ENCODE measurements at places on chromosomes 7 and 10.

DNA sequence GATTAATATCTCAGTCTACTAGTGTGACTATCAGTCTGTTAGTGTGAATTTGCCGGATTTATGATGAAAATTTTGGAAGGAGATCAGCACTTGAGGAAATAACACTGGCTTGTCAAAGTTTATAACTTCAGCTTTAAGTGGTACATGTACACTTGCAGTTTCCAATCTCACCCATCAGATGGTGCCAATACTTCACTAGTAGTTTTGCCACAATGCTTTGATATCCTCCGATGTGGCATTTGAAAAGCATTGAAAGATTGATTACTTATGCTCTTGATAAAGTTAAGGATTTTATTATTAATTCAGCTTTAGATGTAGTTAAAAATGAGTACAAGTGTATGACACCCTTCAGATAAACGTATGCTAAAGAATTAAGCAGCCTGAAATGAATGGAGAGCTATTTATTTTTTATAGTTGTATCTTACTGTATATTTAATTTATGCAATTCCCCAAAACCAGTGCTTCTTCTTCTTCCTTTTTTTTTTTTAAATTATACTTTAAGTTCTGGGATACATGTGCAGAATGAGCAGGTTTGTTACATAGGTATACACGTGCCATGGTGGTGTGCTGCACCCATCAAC lies 98.2 kb downstream of the ANLN start:
- DNase-seq = no peak

DNA sequence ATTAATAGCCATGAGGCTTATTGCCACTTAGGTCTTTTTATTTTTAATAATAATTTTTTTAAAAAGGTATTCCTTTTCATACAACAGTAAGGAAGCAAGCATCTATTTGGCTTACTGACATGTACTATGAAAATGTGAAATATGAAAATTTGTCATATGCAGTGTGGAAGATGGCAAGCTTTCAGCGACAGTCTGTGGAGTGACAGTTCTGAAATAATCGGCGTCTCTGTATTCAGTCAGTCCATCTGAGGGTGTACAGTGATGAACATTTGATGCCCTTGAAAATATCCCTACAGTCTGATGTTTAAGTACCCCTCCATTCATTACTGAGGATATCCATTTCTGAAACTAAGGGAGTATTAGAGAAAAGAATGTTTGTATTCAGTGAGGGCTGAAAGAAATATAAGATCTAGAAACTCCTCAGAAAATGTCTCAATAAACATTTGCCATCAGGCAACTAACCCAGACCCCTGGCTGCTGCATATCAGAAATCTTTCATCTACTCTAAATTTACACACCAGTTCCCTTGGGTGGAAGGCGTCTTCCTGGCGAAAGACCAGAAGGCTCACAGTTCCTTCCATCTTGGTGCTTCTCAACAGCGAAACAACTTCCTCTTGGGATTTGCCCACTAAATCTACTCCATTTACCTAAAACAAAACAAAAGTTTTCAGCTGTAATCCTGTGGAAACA lies 440.6 kb downstream of the PARD3 start:
- no peak for DNase-seq

DNA sequence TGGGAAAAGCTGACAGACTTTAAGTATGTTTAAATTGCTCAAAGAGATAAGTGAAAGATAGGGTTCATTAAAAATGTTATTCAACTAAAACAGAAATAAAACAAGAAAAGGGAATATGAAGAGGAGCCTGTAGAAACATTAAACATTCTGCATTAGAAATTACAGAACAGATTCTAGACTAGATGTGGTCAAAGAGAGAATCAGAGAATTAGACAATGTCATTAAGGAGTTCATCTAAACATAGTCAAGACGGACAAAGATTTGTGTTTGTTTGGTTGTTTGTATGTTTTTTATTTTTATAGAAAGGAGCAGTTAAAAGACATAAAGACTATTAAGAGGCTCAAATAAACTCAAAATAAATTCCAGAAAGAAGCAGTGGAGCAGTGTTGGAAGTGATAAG lies 80.0 kb downstream of the NKX6-2 start:
- DNase-seq = no peak

GRCh38 chr10:11125004-11125403 lies 107.3 kb downstream of the CELF2 start:
- DNase-seq = no peak

GRCh38 chr7:75892634-75893272 lies 13.9 kb downstream of the RHBDD2 start:
- no peak for DNase-seq

- DNase-seq = no peak
These were observed 31.3 kb upstream of the GDI2 start for GRCh38 chr10:5844345-5845055.

DNA sequence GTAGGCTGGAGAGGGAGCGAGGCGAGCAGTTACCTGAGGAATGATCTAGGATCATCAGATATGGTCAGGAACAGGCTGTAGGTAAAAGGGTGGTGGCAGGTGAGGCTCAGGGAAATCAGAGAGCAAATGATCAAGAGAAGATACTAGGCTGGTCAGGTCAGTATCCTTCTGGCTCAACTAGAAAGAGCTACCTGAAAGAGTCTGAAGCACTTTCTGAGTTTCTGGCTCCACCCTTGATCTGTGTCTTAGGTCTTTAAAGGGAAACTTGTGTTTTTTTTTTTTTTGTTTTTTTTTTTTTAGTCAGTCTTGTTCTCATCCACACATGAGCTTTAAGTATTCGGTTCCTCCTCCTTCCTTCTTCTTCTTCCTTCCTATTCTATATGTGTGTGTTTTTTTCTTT lies 10.5 kb downstream of the ADAM22 start:
- no peak for DNase-seq

DNA sequence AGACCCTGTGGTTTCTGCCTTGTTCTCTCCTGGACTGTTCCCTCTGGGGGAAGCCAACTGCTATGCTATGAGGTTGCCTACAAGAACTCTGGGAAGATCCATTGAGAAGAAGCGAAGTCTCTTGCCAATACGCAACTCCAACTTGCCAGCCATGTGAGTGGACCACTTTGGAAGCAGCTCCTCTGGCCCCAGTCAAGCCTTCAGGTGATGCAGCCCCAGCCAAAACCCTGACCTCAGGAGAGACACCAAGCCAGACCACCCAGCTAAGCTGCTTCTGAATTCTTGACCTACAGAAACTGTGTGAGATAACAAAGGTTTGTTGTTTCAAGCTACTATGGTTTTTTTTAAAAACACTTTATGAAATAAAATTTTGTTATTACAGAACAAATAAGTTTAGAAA lies 20.2 kb upstream of the MYL7 start:
- DNase-seq = no peak

- no peak for DNase-seq
These were observed 46.2 kb upstream of the MKLN1 start for GRCh38 chr7:131281266-131282048.

- DNase-seq = no peak
These were observed 9.2 kb downstream of the CLEC2L start for GRCh38 chr7:139532636-139533155.

- no peak for DNase-seq
These were observed 587 bp upstream of the CELF2 start for GRCh38 chr10:11017000-11017569.

Data from activated CD8-positive, alpha-beta memory T cell treated with anti-CD3 and anti-CD28 coated beads for 1 hour (primary cell).